ENCODE measurements at places on chromosomes 6 and 20.

DNA sequence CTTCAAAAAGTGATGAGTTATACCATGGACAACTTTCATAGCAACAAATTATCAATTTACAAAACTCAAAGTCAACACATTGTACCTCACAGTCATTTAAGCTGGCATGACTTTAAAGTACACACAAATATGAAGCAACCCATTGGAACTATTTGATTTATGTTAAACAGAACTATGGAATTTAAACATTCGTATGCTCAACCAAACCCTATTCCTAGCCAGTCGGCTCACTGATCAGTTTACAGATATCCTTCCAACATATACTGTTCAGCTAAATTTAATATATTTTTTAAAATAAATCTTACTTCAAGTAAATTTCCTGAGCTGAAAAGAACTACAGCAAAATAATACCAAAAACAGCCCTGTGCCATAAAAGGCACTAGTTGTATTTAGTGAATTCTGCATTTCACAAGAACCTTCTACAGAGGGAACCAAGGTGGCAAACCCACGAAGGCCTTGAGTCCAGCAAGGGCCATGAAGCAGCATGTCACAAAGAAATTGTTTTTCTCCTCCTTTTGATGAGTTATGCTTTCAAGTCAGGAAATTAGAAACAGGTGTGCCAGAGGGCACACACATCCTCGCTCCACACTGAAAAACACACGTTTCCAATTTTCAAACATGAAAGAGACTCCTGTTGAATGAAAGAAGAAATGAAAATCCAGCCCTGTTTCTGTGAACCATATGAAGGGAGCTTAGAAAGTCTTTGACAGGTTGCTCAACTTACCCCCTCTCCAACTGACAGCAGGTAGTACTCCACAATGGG lies 122.8 kb downstream of the TASP1 start:
- DNase-seq: no peak

- no peak for DNase-seq
These were observed 50.8 kb upstream of the NRN1 start for GRCh38 chr6:6057442-6058053.

GRCh38 chr20:43761386-43762340 lies 34.9 kb upstream of the GTSF1L start:
- no peak for DNase-seq

DNA sequence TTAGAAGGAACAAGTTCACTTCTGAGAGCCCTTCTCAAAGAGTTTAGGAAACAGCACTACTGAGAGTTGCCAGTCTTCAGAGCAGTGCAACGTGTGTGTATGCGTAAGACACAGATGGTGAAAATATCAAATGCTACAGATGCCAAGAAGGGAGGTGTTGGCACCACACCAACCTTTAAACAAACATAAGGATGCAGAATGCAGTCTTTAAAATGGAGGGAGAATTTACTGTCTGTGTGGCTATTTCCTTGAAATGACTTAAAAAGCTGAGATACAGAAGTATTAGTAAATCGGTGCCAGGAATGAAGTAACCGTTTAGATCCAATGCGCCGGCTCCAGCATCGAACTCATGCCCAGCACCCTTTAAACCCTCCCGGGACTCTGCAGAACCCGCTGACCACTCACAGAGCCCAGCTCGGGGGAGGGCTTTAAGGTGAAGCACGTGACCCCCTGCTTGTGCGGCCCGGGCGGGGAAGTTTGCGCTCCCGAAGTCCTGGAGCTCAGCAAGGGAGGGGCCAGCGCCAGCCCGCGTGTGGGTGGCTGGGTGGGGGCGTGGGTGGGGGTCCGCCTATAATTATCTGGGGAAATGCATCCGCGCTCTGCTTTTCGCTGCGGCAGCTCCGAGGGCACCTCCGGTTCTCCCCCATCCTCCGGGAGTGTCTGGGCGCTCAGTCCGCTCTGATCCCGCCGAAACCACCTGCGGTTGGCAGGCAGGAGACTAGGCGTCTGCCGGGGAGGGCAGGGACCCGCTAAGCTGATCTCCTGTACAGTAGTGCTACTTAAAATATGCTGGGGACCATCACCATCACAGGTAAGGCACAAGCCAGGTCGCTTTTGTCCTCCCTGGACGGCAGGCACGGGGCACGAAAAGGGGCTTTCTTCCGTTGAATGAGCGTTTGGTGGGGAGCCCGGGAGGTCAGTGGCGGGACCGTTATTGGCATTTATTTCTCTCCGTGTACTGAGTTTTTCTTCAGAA lies 66.0 kb downstream of the ZBTB2 start:
- no peak for DNase-seq

Data from stimulated activated CD4-positive, alpha-beta T cell treated with anti-CD3 and anti-CD28 coated beads, TNF-alpha, amount 100 ng/mL, for 24 hours (primary cell).